ENCODE measurements at places on chromosomes 7 and 10.

- no peak for DNase-seq
Observed at GRCh38 chr10:44334091-44334490, 50.8 kb downstream of the CXCL12 start.

- DNase-seq: no peak
Observed at GRCh38 chr10:6513476-6513875, 66.6 kb downstream of the PRKCQ start.

- no peak for DNase-seq
Observed at GRCh38 chr10:94757916-94758315, 4.6 kb upstream of the CYP2C19 start.

DNA sequence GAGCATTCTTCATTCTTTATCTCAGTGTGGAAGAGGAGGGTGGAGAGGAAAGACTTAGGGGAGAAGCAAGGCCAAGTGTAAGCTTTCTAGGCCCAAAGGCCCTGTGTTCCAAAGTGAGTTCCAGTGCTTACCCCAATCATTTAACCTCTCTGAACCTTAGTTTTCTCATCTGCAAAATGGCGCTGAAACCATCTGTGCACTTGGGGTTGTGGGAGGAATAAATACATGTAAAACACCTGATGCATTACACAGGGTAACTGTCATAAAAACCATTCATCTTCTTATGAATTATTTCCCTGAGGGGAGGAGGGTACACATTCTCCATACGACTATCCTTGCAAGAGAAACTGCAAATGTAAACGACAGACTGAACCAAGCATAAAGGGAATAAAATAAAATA is 19.0 kb downstream of the PIK3AP1 start:
- no peak for DNase-seq

GRCh38 chr7:113294750-113295149 is 176.4 kb upstream of the SMIM30 start:
- DNase-seq: no peak
